ENCODE measurements at places on chromosomes 16 and 17.

DNA sequence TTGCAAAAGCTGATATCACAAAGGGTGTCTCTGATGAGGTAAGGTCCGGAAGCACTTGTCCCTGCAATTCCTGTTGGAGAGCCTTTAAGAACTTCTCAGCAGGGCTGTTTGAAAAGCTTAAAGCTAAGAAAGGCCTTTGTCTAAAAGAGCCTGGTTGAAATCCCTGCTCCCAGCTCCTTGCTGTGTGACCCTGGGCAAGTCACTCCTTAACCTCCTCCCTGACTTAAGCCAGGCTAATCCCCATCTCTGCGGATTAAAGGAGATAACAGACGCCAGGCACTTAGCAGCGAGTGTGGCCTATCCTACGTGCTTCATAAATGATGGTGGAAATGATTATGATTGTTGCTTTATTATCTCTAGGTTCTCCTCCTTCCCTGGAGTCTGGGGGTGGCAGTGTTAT is 368.0 kb upstream of the RBFOX1 start:
- no peak for DNase-seq

GRCh38 chr17:58788199-58788598 is 32.5 kb downstream of the PPM1E start:
- DNase-seq: no peak

DNA sequence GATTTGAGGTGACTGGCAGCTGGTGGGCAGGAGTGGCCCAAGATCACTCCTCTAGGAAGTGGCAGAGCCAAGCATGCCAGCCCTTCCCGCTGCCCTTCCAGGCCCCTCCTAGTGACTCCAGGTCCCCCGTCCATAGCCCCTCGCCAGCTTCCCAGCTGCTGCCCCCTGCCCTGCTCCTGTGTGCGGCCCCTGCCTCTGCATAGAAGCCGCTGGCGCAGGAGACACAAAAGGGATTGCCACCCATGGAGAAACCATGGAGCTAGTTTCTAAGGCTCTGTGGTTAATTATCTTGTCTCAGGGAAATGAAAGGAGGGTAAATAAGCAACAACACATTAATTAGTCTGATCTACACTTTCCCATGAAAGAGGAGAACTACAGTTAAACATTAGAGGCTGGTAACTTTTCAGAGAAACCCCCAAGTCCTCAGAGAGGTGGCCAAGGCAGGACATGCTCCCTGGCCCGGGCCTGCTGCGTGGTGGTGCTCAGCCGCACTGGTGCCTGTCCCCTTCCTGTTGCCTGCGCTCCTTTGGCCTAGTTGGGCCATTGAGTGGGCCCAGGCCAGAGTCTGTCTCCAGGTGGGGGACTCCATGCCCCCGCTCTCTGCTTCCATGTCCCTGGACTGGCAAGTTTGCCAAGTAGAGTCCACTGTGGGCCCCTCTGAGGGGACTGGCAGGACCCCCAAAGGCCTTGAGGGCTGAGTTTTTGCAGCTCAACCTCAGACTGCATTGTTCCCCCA is 65.2 kb downstream of the PRMT7 start:
- DNase-seq: no peak

DNA sequence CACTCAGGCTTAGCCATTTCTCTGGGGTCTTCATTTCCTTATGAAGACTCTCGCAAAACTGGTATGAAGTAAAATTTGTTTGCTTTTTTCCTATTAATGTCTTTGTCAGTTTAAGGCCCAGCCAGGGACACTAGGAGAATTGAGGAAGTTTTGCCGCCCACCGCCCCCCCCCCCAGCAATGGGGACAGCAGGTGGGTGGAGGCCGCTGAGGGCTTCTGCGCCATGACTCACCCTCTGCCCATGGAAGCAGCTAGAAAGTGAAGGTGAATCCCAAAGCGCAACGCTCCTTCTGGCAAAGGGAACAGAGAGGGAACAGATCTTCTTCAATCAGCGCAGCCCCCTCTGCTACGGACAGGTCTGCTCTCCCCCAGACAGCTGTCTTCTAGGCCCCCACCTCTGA is 49.7 kb downstream of the MARF1 start:
- no peak for DNase-seq

DNA sequence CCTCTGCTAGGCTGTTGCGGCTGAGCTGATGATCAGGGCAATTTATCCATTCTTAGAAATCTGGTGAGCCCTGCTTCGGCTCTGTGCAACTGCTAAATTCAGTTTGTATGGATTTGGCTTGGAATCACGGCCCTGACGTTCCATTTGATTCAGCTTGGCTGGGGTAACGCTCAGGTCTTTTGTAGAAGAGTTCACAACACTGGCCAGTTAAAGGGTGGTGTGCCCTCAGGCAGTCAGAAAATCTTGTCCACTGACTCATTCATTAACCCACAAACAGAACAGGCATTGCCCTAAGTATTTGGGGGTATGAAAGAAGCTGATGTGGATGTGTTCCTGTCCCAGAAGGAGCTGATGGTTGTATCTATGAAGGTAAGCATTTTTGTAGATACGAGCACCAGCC is 53.9 kb downstream of the GNAO1 start:
- DNase-seq: no peak

DNA sequence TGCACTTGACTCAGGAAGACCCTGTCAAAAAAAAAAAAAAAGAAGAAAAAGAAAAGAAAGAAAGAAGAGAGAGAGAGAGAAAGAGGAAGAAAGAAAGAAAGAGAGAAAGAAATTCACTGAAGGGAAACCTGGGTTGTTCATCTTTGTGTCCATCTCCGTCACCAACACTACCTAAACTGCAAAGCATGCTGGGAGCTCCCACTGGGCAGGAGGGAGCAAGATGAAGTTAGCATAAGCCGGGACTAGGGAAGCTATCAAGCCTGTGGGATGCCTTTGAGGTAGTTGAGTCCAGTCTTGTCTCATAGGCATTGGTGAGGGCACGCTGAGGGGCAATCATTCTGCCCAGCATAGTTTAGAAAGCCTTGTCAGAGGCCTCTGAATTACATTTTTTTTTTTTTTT is 7.6 kb upstream of the CBFB start:
- no peak for DNase-seq

- no peak for DNase-seq
Observed at GRCh38 chr16:66950437-66950836, 10.6 kb upstream of the CES3 start.

GRCh38 chr16:77738706-77739558 is 16.6 kb downstream of the NUDT7 start:
- DNase-seq: no peak

GRCh38 chr17:72566671-72567484 is 446.1 kb downstream of the SOX9 start:
- DNase-seq: no peak

DNA sequence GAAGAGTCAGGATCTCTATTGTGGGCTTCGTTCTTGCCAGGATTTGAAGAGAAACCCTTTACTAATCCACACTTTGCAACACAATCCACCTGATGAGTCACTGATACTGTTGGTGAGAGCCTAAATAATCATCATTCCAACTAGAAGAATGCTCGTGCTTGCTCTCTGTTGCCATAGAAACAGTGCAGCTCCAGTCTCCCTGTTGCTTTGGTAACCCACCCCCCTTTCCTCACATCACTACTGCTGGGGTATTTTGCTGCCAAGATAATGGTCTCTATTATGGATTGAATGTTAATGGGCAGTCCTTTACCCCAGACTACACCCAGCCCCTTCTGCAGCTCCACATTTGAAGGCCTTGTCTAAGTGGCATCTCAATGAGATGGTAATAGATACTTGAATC is 190.4 kb downstream of the ABCC12 start:
- DNase-seq: no peak

- DNase-seq: no peak
Observed at GRCh38 chr17:37702598-37702997, 42.3 kb downstream of the HNF1B start.

GRCh38 chr16:70437017-70437581 is 1.8 kb downstream of the ST3GAL2 start:
- no peak for DNase-seq

- DNase-seq: no peak
Observed at GRCh38 chr17:69651921-69652320, 237.4 kb downstream of the MAP2K6 start.

GRCh38 chr17:78725448-78726021 is 56.5 kb downstream of the CYTH1 start:
- DNase-seq: no peak

DNA sequence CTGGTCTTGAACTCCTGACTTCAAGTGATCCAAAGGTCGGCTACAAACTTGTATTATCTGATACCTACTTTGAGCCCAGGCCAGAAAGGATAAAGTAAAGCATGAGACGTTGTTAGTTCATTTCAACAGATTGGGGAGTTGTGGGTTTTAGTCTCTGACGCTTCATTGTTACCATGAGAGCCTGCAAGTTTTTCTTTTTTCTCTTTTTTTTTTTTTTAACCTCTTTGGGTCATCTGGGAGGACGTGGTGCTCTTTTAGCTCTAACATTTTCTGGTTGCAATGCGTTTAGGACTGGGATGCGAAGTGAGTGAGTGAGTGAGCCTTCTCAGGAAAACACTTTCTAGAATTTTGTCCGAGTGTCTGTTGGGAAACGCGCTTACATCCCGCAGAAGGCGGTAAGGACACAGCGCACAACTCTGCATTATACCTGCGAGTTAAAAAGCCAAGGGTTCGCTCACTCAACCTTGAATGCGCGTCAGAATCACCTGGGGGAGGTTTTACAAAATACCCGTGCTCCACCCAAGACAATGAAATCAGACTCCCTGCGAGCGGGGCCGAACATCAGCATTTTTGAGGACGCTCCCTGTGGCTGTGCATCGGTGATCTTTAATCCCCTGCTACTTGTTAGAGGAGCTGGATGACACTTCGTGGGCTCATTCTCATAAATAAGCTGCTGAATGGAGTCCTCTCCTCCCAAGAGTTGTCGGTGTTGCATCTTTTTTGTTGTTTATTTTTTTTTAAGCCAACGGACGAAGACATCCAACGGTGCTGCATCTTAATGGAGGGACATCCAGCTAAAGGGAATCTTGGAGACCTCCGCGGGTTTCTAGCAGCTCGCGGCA is 629 bp upstream of the RNF135 start:
- no peak for DNase-seq

DNA sequence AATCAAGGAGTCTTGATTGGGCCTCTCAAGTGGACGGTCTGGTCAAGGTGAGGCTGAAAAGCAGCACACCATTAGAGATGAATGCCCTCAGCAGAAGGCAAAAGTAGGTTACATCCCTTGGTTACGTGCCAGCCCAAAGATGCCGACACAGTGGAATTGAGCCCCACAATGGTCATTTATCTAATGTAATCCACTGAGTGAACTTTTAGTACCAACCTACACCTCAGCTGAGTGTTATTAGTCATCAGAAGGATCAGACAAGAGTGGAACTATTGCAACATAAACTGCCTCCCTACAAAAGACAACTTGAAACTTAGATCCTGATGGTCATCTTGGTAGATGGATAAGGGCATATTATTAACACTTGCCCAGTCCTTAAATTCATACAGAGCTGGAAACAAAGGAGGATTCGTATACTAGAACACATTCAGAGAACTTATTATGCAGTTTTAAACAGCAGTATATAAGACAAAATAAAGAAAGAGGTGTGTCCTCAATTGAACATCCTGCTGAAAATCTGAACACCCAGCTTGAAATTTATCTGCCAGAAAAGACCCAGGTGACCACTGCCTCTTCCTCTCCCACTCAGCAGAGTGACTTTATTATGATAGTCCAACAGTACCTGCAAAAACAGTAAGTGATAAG is 2.8 kb downstream of the DCUN1D3 start:
- DNase-seq: no peak

DNA sequence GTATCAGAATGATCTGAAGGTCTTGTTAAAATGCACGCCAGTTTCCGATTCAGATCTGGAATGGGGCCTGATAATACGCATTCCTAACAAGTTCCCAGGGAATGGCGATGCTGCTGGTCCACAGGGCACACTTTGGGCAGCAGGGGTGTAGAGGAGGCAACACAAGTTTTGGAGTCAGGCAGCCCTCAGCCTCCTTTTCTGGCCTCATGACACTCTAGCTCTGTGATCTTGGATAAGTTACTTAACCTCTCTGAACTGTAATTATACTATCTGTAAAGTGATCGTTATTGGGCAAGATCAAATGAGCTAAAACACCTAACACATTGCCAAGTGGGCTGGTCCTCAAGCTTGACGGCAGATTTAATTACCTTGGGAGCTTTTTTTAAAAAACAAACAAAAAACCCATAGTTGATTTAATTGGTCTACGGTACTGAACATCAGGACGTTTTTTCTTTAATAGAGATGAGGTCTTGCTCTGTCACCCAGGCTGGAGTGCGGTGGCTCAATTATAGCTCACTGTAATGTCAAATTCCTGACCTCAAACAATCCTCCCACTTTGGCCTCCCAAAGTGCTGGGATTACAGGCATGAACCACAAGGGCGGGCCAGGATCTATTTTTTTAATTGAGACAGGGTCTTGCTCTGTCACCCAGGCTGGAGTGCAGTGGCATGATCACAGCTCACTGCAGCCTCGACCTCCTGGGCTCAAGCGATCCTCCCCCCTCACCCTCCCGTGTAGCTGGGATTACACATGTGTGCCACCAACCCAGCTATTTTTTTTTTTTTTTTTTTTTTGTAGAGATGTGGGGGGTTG is 10.0 kb upstream of the MRPS23 start:
- no peak for DNase-seq

DNA sequence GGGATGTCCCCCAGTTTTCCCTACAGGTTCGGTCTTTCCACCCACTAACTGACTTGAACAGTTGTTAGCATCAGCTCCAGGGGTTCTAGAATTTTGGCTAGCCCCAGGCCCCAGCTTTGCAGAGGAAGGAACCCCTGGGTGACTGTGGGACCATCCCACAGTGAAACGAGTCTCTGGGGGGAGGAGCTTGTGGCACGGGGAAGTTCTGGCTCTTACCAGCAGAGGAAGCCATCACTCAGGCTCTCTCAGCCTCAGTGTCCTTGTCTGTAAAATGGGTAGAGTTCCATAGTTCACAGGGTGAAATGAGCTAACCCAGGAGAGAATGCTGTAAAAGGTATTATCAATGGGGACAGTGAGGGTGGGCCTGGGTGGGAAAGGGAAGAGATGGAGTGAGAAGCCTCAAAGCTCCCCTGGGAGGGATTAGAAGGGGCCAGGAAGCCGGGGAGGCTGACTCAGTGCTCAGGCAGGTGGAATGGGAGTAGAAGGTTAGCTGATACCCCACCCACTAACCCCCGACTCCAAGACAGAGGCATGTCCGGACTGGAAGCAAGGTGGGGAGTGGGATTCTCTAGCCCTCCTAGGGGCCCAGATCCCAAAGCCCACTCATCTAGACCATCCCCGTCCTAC is 30.9 kb upstream of the CDC42EP4 start:
- no peak for DNase-seq

DNA sequence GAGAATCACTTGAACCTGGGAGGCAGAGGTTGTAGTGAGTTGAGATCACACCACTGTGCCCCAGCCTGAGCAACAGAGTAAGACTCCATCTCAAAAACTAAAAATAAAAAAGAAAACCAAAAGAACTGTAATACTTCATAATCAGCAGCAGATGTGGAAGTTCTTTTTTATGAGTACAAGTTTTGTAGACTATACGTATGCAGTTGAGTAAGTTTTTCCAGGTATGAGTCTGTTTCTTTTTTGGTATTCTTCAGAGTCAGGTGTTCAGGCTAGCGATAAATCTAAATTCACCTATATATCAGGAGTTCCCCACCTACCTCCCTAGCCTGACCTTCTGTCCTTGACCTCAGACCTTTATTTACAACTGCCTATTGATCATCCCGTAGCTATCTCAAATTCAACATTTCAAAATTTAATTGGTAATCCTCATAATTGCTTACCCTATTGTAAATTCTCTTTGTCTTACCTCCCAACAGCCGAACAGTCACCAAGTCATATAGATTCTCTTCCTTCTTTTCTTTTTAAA is 10.7 kb downstream of the DCTN5 start:
- DNase-seq: no peak

All from stimulated activated CD4-positive, alpha-beta T cell treated with anti-CD3 and anti-CD28 coated beads, TNF-alpha, amount 100 ng/mL, for 4 hours (primary cell).